ENCODE measurements at places on chromosomes 5 and 9.

GRCh38 chr5:173001229-173001841, 17.8 kb downstream of the ATP6V0E1 start:
- no peak for DNase-seq

GRCh38 chr9:99826579-99826978, 4.9 kb downstream of the NR4A3 start:
- DNase-seq, result no peak

DNA sequence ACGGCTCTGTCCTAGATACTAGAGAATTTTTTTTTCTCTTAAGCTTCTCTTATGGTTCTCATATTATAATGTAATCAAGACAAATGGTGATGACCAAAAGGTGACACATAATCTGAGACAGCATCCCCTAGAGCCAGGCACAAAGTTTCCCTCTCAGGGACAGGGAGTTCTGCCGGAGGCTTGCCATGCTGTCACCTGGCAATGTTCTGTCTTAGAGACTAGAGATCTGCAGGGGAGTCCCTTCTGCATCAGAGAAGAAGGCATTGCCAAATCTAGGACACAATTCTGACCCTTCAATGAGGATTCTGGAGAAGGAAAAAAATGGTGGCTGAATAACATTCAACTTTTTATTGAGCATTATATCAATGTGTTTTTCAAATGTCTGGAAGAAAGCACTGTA, 261.2 kb upstream of the TRPC7 start:
- DNase-seq, result no peak

DNA sequence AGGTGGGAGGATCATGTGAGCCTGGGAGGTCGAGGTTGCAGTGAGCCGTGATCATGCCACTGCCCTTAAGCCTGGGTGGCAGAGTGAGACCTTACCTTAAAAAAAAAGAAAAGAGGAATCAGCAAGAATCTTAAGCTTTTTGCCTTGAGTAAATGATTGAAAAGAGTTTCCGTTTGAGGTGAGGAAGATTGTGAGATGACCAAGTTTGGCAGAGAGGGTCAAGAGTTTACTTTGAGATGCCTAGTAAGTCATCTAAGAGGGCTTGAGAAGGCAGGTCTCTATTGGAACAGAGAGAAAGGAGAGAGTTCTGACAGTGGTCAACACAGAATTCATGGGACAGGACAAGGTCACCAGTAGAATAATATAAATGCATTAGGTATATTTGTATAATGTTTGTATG, 572.1 kb downstream of the TLE4 start:
- no peak for DNase-seq

DNA sequence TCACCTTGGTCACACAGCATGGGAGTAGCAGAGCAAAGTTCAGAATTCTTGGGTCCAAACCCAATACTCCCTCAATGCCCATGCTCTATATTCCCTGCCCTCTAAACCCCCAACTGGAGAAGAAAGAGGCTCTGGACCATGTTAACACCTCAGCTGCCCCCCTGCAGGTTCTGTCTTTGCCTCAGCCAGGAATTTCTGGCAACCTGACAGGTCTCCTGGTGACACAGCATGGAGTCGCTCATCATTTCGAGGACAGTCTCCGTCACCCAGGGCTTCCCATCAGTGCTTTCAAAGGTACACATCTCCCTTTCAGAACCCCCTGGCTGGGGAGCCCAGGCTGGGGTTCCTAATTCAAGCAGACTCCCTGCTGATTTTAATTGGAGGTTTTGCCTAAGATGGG, 189.5 kb downstream of the BRINP1 start:
- no peak for DNase-seq

- DNase-seq, result peak; percentile 59
Measured at GRCh38 chr9:38088006-38088925, 19.2 kb upstream of the SHB start.

DNA sequence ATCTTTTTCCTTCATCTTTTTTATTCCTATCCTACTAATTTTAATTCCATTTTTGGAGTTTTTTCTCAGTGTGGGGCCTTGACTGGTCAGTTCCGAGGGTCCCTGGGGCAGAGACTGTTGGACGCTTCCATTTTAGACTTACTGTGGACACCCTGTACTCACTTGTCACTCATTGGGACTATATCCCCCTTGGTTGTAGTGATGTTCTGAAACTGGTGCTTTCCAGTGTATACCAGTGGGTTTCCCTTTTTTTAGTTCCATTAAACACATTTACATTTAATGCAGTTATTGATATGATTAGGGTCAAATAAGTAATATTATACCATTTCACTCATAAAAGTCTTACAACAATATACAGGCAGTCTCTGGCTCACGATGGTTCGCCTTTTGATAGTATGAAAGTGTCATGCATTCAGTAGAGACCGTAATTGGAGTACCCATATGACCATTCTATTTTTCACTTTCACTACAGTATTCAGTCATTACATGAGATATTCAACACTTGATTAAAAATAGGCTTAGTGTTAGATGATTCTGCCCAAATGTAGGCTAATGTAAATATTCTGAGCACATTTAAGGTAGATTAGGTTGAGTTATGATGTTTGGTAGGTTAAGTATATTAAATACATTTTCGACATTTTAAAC, 46.0 kb downstream of the CNOT6 start:
- no peak for DNase-seq

DNA sequence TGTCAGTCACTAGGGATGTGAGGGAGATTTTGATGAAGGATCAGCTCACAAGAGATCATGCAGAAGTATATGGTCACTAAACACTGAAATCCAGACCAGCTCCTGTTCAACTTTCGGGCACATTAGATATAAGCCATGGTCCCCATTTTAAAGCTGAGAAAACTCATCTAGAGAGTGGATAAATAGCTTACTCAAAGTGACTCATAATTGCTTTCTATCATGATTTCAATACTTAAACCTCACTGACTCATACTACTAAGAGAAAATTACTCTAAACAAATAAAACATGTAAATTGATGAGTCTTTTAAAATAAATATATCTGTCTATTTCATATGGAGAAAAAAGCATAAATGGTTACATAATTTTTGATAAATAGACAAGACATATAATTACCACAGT, 567.7 kb downstream of the TLR4 start:
- no peak for DNase-seq

DNA sequence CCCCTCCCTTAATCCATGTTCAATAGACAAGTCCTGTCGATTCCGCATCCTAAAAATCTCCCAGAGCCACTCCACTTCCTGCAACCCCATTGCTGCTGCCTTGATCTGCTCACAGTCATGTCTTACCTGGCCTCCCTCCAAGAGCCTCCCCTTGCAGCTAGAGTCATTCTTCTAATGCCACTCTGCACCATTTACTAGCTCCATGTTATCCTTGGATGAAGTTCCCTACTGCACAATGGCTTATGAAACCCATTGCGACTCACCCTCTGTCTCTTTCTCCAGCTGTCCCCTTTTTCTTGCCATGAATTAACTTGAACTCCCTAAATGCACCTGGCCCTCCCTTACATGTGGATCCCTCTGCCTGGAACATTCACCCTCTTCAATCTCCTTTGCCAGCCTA, 39.5 kb downstream of the MEGF10 start:
- no peak for DNase-seq

DNA sequence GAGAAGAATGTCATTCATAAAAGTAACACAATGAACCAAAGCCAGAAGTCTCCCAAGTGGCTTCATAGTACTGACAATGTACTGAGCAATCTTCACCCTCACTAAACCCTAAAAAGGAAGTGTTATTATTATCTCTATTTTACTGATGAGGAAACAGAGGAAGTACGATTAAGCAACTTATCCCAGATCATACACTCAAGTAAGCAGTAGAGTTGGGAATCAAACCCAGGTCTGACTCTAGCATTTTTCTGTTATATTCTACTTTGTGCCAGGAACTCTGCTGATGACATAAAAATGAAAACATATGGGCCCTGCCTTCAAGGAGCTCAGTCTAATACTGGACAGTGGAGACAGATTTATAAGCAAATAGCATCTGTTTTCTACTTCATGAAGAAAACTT, 109.2 kb downstream of the RAPGEF6 start:
- no peak for DNase-seq

GRCh38 chr9:32839013-32839885, 55.9 kb downstream of the TMEM215 start:
- DNase-seq, result no peak

- DNase-seq, result no peak
Measured at GRCh38 chr5:103094737-103095136, 25.2 kb downstream of the GIN1 start.

DNA sequence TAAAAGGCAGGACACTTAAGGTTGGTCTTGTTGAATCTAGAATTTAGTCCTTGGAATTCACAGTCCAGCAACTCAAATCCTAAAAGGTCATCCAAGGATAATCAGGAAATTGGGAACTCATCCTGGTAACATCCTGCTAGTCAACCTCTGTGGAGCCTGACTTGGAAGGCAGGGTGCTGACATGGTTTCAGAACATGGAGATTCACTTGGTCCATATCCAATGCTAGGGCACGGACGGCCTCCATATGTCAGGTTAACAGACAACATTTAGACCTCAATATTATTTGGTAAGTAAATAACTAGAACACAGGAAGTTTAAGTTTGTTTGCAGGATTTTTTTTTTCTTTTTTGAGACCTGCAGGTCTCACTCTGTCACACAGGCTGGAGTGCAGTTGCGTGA, 783 bp upstream of the DNAH5 start:
- DNase-seq, result no peak

DNA sequence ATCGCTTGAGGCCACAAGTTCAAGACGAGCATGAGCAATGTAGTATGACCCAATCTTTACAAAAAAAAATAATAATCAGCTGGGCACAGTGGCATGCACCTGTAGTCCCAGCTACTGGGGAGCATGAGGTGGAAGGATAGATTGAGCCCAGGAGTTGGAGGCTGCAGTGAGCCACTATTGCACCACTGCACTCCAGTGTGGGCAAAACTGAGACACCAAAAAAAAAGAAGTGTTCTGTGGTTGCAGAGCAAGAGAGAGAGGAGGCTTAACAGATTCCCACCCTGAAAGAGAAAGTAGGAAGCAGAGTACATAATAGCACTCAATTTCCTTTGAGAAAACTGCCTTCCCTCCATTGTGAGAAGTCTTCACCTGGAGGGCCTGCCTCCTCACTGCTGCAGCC, 52.6 kb downstream of the ALDH7A1 start:
- no peak for DNase-seq

GRCh38 chr9:99785010-99785590, 36.6 kb upstream of the NR4A3 start:
- no peak for DNase-seq

DNA sequence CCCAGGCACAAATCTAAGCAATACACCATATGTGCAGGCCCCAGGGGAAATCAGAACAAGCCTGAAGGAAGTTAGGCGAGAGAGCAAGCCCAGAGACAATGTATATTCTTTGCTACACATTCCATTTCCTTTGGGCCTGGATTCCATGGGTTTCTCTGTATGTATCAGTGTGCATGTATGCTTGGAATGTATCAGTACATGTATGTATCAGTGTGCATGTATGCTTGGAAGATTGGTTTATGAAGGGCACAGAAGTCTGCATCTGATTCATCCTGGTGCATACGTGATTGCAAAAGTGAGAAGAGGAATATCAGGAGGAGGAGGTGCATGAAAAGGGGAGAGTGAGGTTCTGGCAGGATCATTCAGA, 232.6 kb upstream of the ANKRD55 start:
- no peak for DNase-seq

DNA sequence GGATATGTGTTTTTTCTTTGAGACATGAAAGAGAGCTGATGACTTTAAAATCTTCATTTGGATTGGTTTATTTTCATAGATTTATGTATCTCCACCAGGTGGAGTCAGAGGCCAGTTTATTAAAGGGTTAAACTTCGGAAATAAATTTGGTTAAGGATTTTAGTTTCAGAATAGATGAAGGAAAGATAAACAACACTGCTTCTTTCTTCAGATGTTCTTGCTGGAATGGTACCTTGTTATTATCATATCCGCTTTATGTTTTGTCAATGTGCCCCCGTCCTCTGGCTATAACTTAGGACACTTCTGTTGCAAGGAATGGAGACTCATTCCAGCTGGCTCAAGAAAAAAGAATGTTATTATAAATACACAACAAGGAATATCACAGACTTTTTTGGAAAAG, 81.2 kb downstream of the ALDH1A1 start:
- DNase-seq, result no peak

DNA sequence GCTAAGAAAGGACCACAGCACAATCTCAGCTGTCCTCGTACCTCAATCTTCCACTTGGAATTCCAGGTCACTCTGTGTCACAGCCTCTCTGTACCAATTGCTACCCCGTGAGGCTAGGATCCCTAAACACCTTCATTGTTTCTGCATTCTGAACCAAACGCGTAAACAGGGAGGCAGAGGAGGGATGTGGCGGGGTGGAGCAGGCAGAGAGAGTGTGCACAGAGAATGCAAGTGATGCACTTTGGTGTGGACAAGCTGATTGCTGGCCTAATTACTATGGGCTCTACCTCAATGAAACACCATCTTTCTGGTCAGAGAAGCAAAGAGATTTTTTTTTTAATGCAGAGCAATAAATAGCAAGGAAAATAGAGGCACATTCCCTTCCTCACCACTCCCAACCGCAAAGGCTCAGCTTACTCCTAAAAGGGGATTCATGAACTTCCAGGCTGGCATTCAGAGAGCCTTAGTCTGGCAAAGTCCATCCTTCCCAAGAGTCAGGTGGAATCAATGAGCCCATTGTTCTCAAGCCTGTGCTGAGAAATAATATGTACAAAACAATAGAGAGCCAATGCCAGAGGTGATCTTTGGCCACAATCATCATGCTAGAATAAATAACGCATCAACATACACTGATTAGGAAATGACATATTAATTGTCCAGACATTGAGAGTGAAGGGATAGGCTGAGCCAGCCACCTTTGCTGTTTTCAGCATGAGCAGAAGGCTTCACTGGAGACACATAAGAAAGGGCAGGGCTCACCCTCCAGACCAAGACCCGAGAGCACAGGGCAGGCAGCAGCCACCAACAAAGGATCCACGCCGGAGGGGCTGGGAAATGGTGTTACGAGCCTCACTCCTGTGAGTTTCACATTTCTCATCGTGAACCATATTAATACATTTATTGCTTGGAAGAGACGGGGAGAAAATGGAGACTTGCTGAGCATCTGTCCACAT, 278.8 kb downstream of the ENC1 start:
- DNase-seq, result no peak

DNA sequence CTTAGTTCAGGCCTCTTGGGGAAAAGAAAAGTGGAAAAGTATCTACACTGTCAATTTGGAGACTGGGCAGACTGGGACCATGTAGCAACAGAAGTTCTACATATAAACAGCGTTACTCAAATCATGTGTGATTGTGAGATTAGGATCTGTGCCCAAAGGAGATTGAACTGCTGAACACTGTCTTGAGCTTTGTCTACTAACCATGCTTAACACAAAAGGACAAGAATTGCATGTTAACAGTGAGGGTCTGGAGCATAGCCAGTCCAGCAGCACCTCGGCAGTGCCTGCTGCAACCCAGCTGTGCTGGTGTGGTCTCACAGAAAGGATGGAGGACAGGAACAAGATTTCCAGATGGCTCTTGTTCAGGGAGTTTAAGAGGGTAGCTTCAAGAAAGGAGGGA, 5.7 kb downstream of the PAM start:
- DNase-seq, result no peak

DNA sequence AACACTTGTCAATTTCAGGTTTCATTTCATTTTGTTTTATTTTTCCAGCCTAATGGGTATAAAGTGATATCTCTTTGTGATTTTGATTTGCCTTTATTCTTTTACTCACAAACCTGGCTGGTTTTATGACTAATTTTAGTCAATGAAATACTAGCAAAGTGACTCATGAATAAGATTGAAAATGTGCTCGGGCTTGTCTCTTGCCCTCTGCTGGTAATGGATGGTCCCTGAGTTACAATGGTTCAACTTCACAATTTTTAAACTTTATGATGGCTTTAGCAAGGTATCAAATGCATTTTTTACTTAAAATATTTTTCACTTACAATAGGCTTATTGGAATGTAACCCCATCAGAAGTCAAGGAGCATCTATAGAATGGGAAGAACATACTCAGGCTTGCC, 431.4 kb upstream of the CCNG1 start:
- no peak for DNase-seq
